Stimulated activated CD4-positive, alpha-beta T cell treated with anti-CD3 and anti-CD28 coated beads, Interleukin-4, amount 100 ng/mL, for 4 hours (primary cell): ENCODE measurements at places on chromosomes 12 and 14.

GRCh38 chr12:34395056-34396005 lies 373.0 kb downstream of the ALG10 start:
- DNase-seq = peak; percentile 1

GRCh38 chr14:66444271-66444927 lies 41.8 kb upstream of the CCDC196 start:
- no peak for DNase-seq

DNA sequence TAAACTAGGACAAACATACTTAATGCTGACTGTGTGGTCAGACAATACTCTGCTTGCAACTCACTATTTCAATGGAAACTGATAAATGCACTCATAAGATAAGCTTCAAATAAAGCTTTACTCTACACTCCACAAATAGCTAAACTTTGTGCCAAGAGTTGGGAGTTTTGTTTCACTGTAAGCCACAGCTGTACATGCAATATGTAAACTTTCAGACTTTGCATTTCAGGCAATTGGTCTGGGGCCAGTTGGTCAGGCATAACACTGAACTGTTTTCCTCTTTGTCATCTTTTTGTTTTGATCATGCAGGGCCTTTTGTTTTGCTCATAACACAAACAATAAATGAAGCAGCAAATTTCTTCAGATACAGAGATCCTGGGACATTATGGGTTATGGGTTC lies 426.2 kb downstream of the IPO8 start:
- DNase-seq = no peak

DNA sequence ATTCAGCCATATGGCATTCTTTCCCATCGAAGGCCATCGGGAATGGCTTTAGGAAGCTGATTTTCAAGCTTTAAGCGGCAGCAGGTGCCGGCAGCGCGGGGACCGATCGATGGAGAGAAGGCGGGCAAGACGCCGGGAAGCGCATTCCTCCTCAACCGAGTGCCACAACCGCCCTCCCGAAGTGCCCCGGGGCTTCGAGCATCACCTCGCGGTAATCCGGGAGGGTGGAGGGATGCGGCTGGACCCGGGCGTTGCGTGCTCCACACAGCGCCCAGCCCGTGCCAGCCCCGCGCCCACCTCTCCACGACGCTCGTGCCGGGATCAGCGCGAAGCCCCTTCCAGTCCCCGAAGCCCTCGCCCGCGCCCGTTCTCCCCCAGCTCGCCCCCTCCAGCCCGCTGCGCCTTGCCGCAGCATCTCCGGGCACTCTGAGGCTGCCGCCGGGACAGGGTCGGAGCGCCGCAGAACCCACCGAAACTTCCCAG lies 3.2 kb downstream of the USP44 start:
- peak; percentile 34 for DNase-seq

- DNase-seq = no peak
These were observed 111.6 kb upstream of the BTG1 start for GRCh38 chr12:92257261-92257660.

- DNase-seq = no peak
These were observed 4.7 kb downstream of the MGP start for GRCh38 chr12:14880890-14881453.

DNA sequence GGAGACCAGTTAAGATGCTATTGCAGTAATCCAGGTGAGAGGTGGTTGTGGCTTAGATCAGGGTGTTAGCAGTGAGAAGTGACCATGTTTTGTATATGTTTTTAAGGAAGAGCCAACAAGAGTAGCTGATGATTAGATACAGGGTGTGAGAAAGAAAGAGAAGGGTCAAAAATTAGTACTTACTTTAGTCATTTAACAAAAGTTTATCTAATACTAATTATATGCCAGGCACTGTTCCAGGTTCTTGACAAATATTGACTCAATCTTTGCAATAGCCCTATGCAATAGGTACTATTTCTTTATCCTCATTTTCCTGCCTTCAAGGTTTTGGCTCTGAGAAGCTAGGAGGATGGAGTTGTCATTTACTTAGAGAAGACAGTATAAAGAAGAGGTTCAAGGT lies 70.2 kb downstream of the SSPN start:
- DNase-seq = no peak

- no peak for DNase-seq
These were observed 73.9 kb downstream of the SPPL3 start for GRCh38 chr12:120830052-120830940.

DNA sequence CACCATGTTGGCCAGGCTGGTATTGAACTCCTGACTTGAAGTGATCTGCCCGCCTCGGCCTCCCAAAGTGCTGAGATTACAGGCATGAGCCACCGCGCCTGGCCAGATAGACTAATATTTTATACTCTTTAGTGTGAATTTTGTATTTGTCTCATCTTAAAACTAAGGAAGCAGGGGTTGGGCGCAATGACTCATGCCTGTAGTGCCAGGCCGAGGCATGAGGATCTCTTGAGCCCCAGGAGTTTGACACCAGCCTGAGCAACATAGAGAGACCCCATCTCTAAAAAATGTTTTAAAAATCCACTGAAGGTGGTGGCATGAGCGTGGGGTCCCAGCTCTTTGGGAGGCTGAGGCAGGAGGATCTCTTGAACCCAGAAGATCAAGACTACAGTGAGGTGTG lies 9.0 kb downstream of the DYNC1H1 start:
- no peak for DNase-seq

DNA sequence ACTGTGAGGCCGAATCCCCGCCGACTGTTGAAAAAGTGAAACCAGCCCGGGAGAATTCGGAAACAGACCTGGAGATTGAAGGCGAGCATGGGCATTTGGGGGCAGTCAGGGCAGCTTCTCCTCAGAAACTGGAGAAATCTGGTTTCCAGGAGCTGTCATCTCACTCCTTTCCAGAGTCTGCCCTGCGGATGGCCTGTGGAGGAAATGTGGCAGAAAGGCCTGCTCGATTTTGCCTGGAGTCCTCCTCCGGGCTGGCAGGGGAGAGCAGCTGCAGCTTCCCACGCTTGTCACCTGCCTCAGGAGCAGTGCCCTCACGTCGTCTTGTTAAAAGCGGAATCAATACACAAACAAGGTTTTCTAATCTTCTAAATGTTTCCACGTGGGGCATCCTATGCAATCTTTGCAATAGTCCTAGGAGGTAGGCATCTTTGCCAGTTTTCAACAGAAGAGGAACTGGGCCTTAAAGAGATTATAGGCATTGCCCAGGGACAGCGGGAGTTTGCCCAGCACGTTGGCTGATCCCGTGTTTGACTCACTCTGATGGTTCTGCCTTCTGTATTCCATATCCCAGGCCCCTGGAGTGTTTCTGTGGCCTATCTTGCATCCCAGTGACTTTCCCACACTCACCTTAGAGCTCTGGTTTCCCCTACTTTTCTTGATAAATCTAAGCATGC lies 2.3 kb downstream of the LRRC74A start:
- DNase-seq = no peak

- DNase-seq = no peak
These were observed 81.2 kb downstream of the SCAF11 start for GRCh38 chr12:45909041-45909713.

- no peak for DNase-seq
These were observed 4.8 kb downstream of the TULP3 start for GRCh38 chr12:2895511-2895910.

- DNase-seq = no peak
These were observed 78.1 kb downstream of the PELI2 start for GRCh38 chr14:56196274-56196673.

DNA sequence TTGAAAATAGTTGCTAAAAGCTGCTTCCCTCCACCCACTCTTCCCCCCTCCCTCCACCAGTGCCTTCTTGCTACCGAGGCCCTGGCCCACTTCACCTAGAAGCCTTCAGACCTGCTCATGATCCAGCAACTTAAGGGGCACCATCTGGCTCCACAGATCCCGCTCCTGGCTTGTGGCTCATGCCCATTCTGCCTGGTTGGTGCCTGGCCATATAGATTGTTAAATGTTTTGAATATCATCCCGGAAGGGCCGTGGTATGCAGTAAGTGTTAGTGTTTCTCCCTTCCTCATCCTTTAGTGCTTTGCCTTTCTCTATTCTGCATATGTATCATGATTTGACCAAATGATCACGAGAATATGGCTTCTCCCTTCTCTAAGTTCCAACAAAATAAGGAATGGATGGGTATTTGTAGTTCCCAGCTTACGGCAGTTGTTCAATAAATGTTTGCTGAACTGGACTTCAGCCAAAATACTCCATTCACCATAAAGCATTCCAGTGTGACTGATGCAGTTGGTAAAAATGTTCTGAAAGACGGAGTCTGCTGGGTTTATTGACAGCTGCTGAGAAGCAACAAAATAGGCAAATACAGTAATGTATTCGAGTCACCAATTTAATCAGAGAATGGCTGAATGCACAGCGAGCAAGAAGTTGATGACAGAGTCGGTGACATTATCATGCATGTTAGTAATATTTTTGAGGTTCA lies 30.7 kb downstream of the GRIP1 start:
- DNase-seq = no peak

DNA sequence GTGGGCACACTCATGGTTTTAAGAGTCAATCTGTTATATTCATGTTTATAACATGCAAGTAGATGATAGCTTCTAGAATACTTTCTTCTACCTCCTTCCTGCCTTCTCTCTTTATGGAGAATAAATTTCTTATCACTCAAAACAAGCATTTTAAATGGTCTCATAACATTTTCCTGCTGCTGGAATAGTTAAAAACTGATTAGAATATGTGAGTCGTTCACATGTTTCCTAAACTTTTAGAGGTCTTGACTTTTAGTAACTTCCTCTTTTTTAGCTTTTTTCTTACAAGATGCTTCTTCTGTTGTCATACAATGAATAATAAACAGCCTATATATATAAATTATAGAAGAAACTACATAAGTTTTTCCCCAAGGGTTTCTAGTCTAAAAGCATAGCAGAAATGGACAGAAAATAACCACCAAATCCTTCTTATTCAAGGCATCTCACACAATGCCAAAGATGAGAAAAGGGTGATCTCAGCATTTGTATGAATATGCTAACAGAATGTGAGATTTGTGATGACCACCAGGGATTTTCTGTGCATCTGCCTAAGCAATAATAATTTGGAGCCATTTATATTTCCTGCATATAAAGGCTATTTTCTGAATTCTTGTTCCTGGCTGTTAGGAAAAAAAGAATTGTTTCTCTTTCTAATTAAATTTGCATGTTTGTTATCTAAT lies 127.8 kb downstream of the DAAM1 start:
- DNase-seq = no peak

DNA sequence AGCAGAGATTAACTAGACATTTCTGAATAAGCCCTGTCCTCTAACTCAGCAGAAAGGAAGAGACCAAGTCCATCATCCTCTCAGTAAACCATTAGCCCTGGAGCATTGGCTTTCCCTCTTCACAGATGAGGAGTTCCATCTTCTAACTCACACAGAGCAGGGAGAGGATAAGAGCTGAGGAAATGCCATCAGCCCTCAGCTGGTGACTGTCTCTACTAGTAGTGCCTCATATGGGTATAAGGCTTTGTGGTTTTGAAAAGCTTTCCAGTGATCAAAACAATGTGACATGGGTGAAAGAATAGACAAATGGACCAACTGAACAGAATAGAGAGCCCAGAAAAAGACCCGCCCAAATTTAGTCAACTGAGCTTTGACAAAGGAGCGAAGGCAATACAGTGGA lies 197.2 kb upstream of the NUDT4 start:
- no peak for DNase-seq

GRCh38 chr14:94363151-94363624 lies 25.2 kb downstream of the SERPINA1 start:
- DNase-seq = no peak

- DNase-seq = no peak
These were observed 73.2 kb downstream of the TTC6 start for GRCh38 chr14:37668646-37669045.

DNA sequence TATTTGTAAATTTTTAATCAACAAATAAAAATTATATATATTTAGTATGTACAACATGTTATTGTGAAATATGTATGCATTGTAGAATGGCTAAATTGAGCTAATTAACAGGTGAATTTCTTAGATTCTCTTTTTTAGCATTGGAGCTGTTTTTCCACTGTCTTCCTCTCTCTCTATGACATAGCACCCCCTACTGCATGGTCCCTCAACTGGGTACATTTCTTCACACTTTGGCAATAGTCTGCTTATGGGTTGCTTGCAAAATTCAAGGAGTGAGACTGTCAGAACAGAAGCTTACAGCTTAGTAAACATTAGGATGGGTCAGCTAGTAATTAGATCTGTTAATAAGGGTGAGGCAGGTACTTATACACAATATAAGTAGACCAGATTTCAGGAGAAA lies 658.5 kb upstream of the MGAT4C start:
- no peak for DNase-seq

GRCh38 chr12:57865084-57865751 lies 18.7 kb upstream of the CTDSP2 start:
- peak; percentile 56 for DNase-seq
